Bone marrow (tissue), 2 donors: ENCODE measurements at places on chromosomes 3 and 15.

GRCh38 chr3:61202086-61202485 is 49.2 kb downstream of the FHIT start:
- DNase-seq = no peak

GRCh38 chr3:140244893-140245292 is 309.9 kb downstream of the CLSTN2 start:
- DNase-seq = no peak

DNA sequence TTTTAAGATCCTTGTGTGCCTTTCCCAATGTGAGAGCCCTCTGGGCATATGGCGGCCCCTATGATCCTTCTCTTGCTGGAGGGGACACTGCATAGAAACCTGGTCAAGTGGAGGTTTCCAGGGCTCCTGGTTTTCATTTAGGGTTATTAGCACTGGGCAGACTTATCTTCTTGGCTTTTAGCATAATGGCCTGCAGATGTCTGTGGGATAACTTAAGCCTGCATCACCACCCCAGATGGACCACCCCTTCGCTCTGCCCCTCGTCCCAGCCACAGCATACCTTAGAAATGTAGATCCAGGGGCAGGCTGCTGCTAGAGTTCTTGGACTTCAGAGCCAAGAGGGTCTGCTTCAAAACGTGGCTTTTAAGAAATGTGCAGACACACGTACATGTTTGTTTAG is 340.3 kb upstream of the CTDSPL start:
- DNase-seq = no peak

DNA sequence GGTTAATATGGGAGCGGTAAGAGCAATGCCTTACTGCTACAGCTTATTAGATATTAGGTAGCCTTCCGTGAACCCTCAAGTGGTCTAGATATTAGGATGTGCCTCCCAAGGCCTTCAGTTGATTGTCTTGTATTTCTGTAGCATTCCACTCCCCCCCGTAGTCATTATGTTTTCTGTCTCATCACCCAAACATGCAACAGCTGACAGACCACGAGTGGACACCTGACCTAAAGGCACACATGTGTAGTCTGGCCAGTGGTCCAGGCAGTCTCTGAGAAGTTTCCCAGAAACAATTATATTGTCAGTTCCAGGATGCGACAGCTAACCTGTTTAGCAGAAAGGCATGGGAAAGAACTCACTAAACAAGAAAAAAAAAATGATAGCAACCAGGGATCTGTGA is 1000.9 kb downstream of the AGBL1 start:
- DNase-seq = no peak

DNA sequence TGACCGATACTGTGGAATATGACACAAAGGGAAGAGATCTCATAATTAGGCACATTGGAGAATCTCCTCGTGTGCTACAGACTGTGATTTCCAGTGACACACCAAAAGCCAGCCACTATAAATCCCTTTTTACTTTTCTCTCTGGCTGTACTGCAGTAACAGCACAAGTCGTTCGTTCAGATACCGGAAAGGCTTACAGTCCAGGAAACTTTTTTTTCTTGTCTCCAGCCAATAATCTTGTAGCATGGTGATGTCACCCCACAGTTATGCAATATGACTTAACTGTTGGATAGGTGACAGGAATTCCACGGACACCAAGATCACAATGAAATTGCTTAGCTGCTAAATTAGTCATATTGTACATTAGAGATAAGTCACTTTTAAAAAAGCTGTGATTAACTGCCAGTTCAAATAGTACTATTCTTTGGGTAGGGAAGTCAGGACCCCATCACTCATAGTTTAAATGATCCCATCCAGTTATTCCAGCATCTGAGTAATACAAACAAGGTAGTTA is 36.3 kb upstream of the TSC22D2 start:
- DNase-seq = no peak

DNA sequence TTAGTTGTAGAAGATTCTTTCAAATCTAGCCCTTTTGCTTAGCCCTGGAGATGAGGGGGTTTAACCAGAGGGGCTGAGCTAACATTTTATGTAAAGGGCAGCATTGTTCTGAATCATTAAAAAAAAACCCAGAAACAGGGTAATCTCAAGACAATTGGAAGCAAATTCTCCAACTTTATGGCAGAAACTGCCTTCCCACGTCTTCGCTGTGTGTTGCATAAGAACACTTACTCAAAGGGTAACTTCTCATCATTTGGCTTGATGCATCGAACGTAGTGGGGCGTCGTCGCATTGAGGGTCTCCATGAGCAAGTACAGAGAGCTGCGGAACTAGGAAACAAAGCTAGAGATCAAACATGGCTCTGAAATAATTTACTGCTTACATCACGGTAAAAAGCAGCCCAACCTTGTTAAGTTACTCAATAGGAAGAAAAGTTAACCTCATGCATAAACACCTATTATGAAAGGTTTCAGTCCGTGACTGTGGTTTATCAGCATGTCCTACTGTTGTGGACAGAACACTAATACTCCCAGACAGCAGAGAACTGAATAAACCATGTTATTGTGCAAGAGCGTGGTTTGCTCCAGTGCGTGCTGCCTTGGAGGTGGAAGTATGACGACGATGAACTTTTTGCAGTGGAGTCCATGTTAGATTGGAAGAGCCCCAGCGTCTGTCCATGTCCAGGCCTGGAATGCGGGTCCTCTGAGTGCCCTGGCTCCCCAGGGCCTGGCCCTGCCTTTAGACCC is 48.7 kb downstream of the MYO5C start:
- no peak for DNase-seq

DNA sequence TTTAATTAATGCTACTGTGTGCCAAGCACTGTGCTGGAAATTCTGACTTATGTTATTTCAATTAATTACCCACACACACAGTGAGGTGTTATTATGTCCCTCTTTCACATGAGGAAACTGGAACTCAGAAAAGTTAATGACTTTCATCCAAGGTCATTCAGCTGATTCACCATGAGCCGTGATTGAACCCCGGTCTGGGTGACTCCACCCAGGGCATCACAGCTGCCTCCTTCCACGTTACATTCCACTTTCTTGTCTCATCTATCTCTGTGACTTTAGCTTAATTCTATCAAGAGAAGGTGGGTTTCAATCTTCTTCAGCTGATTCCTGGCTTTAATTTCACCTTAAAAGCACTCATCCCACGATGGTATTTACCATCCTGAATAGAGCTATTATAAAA is 16.3 kb downstream of the SRGAP3 start:
- DNase-seq = no peak

DNA sequence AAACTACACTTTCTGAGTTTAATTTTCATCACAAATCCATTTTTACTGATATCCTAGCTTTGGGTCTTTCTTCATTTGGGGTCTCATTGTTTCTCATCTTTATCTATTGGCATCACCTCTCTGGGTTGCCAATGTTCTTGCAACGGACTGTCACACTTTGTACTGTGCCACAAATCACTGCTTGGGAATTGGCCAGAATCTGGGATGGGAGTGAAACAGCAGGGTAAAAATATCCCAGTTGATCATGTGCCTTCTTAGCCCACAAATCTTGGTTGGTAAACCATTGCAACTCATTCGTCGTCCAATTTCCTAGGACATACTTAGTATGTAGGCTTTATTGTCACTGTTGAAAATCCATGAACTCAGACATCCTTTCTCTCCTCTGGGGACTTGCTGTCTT is 698.5 kb downstream of the OTOL1 start:
- no peak for DNase-seq

DNA sequence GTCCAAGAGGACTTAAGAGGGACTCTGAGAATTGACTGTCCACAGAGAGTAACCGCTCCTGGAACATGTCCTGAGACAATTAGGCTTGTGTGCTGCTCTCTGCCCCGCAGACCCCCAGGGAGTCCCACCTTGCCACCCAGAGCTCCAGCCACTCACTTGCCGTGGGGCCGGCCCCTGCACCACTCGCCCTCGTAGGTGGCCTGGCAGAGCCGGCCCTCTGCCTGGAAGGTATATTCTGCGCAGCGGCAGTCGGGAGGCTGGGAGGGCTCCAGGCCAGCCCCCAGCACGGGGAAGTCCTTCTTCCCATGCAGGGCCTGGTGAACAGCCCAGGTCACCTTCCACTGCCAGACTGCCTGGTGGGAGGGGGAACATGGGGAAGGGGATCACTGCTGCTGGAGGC is 10.5 kb downstream of the ALS2CL start:
- no peak for DNase-seq

- no peak for DNase-seq
Measured at GRCh38 chr15:77695961-77696582, 63.4 kb upstream of the LINGO1 start.

GRCh38 chr3:61919371-61919770 is 358.0 kb downstream of the PTPRG start:
- no peak for DNase-seq

DNA sequence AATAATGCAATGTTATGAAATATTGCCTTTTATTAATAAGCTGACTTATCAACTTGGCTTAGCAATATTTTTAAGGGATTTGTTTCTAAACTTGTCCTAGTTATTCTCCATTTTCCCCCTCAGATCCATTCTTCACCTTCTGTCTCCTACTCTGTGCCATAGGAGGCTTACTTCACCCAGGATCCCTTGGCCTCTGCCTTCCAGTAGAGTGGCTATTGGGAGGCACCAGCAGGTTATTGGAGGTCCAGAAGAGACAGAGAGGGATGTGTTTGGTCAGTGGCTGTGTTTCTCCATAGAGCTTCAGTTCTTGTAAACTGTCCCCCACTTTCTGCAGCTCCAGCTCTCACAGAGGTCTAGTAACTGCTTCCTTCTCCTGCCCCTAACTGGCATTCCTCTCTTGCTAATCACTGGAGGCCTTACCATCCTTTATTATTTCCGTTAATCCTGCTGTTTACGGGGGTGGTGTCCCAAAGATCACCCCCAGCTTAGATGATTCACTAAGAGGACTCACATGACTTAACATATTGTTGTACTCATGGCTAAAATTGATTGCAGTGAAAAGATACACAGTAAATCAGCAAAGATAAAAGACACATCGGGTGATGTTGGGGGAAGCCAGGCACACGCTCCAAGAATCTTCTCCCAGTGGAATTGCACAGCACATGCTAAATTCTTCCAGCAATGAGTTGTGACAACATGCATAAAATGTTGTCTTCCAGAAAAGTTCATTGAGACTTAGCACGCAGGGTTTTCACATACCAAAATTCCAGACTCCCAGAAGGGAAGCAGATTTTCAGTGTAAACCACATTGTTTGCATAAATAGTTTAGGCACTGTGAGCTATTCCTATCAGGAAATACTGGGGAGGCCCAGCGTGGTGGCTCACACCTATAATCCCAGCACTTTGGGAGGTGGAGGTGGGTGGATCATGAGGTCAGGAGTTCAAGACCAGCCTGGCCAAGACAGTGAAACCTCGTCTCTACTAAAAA is 67.5 kb downstream of the RPL22L1 start:
- DNase-seq = no peak

- DNase-seq = no peak
Measured at GRCh38 chr3:58249358-58250092, 11.9 kb downstream of the ABHD6 start.

DNA sequence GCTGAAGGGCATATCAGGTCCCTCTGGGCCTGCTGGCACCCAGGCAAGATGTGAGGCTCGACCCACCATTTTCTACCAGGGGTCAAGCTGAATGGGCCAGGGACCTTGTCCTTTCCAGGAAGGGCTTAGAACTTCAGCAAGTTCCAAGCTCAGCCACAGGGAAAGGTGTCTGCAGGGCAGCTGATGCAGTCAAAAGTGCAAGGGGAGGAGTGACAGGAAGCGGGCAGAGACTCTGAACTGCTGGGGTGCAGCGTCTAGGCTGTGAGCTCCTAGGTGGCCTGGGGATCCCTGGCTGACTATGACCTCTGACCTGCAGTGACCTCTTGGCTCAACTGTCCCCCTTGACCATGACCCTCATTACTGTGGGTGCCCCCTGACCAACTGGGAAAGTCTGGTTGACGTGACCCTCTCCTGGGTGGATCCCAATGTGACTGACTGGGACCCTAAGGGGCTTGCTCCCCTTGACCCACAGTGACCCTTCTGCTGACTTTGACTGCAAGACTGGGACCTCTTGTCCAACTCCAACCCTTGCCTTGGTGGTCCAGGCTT is 14.4 kb upstream of the SEC13 start:
- no peak for DNase-seq

GRCh38 chr15:61318802-61319525 is 89.9 kb upstream of the RORA start:
- no peak for DNase-seq
